ENCODE measurements at places on chromosomes 5 and 9.

DNA sequence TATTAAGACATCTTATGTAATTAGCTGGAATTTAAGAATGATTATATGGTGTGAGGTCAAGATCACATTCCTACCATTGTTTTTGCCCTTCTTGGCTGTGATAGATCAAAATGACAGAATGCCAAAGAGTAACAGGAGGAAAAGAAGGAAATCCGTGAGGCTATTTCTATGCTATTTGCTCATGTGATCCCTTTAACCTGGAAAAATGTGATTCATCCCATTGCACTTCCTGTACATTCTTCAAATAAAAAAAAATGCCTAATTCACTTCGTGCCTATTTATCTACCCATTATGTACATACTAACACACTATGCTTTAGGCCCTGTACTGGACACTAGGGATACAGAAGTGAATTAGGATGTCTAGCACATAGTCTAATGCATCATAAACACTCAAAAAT, 154.1 kb upstream of the PAPPA start:
- no peak for DNase-seq

DNA sequence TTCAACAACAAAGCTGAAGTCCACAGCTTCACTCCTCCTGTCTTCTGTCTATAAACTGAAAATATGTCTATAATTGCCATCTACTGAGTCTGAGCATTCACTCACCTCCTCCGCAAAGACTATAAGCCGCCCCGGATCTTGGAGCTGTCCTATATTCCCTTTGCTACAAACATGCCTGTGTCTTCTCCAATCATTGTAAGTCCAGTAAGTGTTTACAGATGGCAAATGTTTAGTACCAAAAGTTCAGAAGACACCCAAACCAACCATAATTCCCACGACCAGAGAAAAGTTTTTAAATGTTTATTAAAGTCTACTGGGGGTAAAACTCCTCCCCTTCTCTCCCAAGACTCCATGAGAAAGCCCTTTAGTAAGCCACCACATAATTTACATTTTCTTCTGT, 80.9 kb downstream of the EBF1 start:
- DNase-seq, result no peak

DNA sequence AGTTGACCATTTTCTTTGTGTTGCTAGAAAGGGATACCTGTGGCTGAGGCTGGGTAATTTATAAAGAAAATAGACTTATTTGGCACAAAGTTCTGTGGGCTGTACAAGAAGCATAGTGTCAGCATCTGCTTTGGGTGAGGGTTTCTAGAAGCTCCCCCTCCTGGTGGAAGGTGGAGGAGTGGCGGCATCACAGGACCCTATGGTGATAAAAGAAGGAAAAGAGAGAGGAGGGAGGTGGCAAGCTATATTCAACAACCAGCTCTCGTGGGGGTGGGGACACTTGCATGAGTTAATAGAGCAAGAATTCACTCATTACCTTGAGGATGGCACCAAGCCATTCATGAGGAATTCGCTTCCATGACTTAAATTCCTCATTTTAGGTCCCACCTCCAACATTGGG, 2041.4 kb upstream of the CDH9 start:
- DNase-seq, result no peak

DNA sequence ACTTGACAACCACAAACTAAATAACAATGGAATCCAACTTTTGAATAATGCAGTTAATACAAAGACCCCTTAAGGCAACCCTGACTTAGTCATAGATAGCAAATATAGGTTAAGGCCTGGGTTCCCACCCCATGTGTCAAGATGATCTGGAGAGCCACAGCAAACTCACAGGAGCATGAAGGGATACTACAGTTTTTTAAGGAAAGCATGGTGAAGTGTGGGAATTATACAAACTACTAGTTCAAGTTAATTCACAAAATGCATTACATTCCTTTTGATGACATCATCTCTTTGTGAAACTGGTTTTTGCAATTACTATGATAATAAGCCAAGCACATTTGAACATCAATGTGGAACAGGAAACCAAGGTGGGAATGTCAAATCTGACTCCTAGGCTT, 50.6 kb downstream of the LHFPL2 start:
- DNase-seq, result no peak

DNA sequence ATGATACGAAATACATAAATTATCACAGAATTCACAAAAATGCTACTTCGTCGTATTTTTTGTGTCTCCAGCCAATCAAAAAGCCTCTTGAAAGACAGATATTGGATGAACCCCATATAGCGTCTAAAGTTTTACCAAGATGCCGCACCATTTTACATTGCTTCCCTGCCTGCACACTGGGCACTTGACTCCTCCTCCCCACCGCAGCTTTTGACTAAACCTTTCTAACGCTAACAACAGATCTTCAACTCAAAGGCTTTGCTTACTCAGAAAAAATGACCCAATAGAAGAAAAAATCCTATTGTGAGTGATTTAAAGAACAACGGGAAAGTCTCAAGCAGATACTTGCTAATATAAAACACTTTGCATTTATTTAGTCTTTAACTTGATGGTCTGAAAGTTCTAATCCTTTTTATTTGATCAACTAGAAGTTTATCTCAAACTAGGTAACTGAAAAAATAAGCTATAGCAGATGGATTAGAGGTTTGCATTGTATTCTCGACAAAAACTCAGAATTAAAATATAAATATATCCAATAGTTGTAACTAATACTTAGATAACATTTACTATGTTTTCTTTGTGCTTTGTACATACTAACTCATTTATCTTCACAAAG, 609.1 kb upstream of the DMAC1 start:
- no peak for DNase-seq

GRCh38 chr9:132795511-132796303, 82.4 kb downstream of the AK8 start:
- no peak for DNase-seq

- no peak for DNase-seq
Observed at GRCh38 chr5:149228618-149229297, 42.9 kb upstream of the AFAP1L1 start.

- peak; percentile 71 for DNase-seq
Observed at GRCh38 chr9:83649080-83649479, 26.1 kb downstream of the IDNK start.

DNA sequence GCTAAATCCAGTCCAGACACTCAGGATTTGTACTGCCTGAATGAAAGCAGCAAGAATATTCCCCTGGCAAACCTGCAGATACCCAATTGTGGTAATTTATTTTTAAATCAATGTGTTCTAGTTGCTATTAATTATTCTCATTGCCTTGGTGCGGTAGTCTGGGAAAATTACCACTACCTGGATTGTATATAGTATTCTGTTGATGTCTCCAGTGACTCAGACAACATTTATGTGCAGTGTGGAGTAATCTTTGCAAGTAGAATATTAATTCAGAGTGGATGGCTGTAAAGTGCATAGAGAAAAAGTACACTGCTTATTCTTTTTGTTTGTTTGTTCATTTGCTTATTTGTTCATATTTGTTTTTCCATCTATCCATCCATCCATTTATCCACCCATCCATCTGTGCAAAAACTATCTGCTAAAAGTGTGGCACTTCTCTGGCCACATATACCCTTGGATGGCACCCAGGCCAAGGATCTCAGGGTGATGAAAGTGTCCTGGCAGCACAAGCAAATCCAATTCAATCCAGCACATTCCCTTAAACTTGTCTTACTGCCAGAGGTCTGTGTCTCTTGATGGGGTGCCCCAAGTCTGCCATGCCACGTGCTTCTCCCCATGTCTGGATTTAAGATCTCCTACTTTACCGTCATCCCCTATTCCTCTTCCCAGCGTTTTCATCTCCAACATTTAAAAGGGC, 41.3 kb downstream of the NTRK2 start:
- DNase-seq, result no peak

DNA sequence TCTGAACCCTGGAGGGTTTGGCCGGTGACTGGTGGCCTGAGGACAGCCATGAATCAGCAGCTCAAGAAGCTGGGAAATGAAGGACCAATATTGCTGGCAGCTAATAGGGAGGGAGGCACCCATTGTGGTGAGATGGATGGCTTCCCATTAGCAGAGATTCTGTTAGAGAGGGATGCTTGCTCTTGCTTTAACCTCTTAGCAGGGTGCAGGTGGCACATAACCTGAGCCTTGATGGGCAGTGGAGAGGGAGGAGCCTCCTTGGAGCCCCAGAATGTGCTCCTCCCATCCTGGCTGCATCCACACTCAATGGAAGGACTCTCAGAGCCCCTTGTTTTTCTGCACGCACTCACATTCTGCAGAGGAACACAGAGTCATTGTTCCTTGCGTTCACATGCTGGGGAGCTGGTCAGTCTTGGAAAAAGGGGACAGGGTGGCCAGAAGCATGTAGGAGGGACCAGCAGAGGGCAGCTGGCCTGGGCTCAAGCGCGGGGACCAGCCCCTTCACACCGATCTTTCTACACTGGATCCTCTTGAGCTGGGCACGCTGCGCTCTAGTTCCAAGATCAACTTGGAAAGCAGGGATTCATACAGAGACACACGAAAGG, 161.8 kb downstream of the MED10 start:
- no peak for DNase-seq

DNA sequence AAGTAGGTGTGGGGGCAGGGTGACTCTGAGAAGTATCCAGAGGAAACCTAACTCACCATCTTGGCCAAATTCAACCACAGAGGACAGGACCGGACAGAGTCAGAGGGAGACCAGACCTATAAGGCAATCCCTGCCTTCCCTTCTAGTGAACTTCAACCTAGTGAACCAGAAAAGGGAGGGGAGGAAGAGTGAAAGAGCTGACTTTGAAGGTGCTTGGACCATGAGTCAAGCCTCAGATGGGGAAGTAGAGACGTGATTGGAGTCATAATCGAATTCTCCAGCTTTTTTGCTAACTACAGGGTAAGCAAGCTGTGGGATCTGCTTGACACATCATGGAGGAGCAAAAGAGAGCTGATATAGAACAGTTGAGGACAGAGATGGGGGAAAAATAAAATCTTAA, 18.8 kb upstream of the KIF2A start:
- no peak for DNase-seq

DNA sequence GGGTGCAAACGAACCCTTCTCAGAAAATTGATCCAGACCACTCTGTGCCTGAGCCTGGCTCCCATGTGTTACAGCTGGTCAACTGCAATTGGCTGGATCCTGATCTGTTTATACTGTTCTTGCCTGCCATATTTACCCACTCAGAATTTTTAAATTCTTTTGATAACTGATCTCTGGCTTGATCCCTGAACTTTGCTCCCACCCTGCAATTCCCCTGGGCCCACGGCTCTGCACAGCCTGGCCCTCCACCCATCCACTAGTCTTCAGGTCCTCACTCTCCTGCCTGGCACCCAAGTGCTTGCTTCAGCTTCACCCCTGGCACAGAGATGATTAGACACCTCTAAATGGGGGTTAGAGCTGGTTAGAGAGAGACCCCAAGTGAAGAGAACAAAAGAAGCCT, 25.9 kb upstream of the MIER3 start:
- no peak for DNase-seq

DNA sequence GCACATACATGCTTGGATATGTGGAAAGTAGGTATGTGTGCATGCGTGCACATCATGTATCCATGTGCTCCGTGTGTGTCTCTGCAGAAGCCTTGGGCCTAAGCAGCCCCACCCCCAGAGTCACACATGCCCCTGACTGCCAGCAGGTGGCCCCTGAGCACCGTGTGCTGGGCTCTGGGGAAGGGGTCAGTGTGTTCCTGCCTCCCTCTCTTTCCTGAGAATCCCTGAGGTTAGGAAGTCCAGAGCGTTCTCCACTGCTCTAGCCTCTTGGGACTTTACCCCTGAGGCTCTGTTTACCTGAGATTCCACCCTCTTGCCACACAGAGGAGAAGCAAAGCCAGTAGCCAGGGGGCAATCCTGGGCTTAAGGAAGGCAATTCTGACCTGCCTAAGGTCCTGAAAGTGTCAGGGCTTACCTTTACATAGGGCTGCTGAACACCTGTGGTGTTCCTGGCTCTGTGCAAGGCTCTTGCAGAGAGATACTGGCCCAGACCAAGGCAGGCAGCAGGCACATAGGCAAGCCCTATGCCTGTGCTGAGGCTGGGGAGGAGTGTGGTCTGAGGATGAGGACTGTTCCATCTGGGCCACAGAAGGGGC, 207.3 kb downstream of the TMEM38B start:
- no peak for DNase-seq

- DNase-seq, result no peak
Observed at GRCh38 chr5:94693043-94693822, 74.8 kb downstream of the SLF1 start.

DNA sequence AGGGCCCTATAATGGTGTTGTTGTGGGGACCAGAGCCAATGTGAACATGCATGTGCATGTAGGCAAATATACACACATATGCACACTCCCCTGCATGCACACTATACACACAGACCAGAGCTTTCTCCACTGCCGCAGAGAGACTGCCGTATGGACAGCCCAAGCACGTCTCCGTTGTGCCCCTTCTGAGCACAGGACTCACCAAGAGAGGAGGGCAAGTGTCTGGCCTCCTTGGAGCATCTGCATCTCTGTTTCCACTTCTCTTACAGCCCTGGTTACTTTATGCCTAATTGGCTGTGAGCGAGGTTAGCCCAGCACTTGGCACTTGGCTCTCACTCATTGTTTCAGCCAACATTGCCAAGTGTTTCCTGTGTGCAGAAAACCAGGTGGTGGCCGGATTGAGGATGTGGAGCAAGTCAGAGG, 30.4 kb downstream of the CSF2 start:
- DNase-seq, result no peak

GRCh38 chr5:147403651-147404640, 105.9 kb downstream of the DPYSL3 start:
- no peak for DNase-seq

- DNase-seq, result no peak
Observed at GRCh38 chr9:842635-843426, 1.3 kb downstream of the DMRT1 start.

DNA sequence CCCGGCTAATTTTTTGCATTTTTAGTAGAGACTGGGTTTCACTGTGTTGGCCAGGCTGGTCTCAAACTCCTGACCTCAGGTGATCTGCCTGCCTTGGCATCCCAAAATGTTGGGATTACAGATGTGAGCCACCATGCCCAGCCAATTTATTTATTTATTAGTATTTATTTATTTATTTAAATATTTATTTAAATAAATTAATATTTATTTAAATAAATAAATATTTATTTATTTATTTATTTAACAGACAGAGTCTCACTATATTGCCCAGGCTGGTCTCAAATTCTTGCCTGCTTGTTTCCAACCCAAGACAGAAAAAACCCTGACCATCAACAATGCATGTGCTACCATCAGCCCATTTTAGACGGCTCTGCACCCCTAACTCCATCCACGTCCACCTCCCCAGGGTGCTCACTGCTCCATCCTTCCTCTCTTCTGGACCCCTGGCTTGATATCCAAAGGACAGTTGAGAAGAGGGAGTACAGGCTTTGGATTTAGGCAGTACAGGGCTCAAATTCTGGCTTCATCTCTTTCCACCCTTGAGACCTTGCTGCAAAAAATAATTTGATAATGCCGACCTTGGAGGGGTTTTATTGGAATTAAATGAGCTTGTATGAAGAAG, 232.6 kb downstream of the MED10 start:
- no peak for DNase-seq

- no peak for DNase-seq
Observed at GRCh38 chr5:134794082-134794481, 35.5 kb downstream of the DDX46 start.

DNA sequence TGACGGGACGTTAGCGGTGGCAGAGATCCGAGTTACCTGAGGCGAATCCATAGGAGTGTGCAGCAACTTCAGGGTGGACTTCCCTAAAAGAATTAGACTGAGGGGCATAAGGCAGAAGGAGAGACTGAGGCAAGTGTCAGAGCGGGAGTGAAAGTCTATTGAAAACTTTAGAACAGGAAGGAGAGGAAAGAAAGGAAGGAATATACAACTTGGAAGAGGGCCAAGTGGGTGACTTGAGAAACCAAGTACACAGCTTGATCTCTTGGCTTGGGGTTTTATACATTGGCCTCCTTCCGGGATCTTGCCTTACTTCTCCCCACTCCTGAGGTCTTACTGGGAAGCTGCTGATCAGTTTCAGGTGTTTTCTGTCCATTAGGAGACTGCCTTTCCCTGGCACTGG, 84.9 kb downstream of the SNX18 start:
- no peak for DNase-seq

Measured in stimulated activated CD4-positive, alpha-beta T cell treated with anti-CD3 and anti-CD28 coated beads, Interleukin-1b, Interleukin-23, amount 100 ng/mL, for 4 hours (primary cell).